ENCODE measurements at places on chromosomes 5 and 9.

- no peak for DNase-seq
Observed at GRCh38 chr5:173775261-173776197, 112.6 kb upstream of the CPEB4 start.

- no peak for DNase-seq
Observed at GRCh38 chr9:123617952-123618678, 262.1 kb downstream of the CRB2 start.

- no peak for DNase-seq
Observed at GRCh38 chr5:171588790-171589189, 169.3 kb downstream of the FGF18 start.

- no peak for DNase-seq
Observed at GRCh38 chr5:122882831-122883230, 37.4 kb downstream of the SNX24 start.

GRCh38 chr5:175895686-175896102 is 24.3 kb downstream of the CPLX2 start:
- DNase-seq = no peak
